ENCODE measurements at places on chromosomes 2 and 18. TPM values are rescaled to one million over a fixed set of nuclear protein-coding genes. Genes with fewer than 3 reads are reported as not detected.

DNA sequence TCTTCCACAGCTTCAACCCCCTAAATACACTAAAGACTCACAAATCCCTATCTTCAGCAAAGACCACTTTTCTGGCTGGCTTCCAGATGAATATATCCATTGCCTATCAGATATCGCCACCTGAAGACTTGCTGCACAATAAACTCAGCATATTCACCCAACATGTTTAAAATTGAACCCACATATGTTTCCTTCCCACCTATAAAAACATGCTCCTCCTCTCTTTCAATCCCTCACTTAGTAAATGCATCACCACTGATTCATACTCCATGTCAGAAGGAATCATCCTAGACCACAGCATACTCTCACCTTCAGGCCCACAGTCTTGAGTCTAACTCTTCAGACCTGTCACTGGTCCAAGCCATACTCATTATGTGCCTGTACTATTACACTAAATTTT lies 5.3 kb downstream of the SPC25 start:
- no peaks in the 10 kb centered on the region for H3K4me1 ChIP-seq
- no peaks in the 10 kb centered on the region for H3K27me3 ChIP-seq
- no peaks in the 10 kb centered on the region for H3K36me3 ChIP-seq
- no peak for DNase-seq
- no peak overlapping the region for H3K4me3 ChIP-seq

DNA sequence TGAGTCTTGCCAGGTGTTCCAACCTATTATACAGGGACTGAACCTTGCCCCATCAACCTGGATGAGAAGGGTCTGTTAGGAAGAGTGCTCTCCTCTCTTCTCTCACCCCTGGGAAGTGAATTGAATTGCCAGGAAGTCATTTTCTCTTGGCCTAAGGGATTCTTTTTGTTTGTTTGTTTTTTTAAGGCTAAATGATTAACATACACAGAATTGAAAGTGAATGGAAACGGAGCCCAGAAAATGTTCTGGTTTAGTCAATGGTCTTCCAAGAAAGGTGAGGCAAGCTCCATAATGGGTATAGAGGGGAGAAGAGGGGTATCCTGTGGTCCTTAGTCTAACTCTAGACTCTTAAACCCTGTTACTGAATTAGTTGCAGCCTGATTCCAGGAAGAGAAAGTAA lies 189.1 kb downstream of the FSHR start:
- no peak overlapping the region for H3K27ac ChIP-seq
- H3K4me3 ChIP-seq, result no peak overlapping the region
- H3K27me3 ChIP-seq, result peaks cover 3% of the 10 kb centered on the region
- H3K36me3 ChIP-seq, result no peaks in the 10 kb centered on the region

- H3K27me3 ChIP-seq, result no peaks in the 10 kb centered on the region
- DNase-seq, result no peak
- no peaks in the 10 kb centered on the region for H3K4me1 ChIP-seq
- no peak overlapping the region for H3K27ac ChIP-seq
- H3K36me3 ChIP-seq, result peaks cover 2% of the 10 kb centered on the region
- H3K4me3 ChIP-seq, result no peak overlapping the region
Observed at GRCh38 chr2:182763311-182763912, 47.4 kb downstream of the DNAJC10 start.

DNA sequence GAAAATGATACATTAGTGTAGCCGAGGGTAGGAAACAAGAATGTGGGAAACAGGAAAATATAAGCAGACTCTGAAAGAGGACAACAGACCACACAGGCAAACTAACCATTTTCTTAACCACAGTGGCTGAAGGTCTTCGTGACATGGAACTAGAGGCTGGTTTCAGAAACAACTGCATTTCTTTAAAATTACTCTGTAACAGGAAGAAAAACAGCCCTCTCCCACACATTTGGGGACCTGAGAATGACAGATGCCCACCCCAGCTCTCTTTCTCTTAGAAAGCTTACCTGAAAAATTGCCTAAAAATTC lies 13.8 kb upstream of the SLC25A52 start:
- no peak for DNase-seq
- H3K27ac ChIP-seq, result no peak overlapping the region
- no peaks in the 10 kb centered on the region for H3K4me1 ChIP-seq
- no peaks in the 10 kb centered on the region for H3K36me3 ChIP-seq
- H3K27me3 ChIP-seq, result no peaks in the 10 kb centered on the region

DNA sequence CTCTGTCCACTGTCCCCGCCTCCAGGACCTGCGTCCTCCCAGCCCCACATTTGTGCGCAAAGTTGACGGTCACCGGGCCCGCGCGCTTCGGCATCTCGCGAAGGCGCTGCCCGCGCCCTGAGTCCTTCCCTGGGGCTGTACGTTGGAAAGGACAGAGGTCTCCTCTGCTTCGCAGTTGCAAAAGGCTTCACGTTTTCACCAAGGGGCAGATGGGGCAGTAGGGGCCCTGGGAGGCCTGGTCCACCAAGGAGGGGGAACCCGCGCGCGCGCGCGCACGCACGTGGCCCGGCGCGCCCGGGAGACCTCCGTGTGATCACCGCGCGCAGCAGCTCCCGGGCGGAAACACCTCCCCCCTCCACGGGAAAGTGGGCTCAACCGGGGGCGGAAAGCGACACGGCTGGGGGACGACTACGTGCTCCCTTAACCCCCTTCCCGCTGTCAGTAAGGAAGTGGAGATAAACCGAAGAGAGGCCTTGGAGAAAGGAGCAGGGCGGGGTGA lies 21.9 kb downstream of the TEX44 start:
- no peaks in the 10 kb centered on the region for H3K36me3 ChIP-seq
- peak overlapping the region; percentile 98 for H3K27ac ChIP-seq
- H3K27me3 ChIP-seq, result no peaks in the 10 kb centered on the region
- no peaks in the 10 kb centered on the region for H3K4me1 ChIP-seq
- DNase-seq, result peak; percentile 90

SKA1 gene
- total RNA-seq, result 0.52 TPM

- no peaks in the 10 kb centered on the region for H3K27me3 ChIP-seq
- no peak for DNase-seq
- H3K36me3 ChIP-seq, result no peaks in the 10 kb centered on the region
- H3K4me1 ChIP-seq, result no peaks in the 10 kb centered on the region
- H3K4me3 ChIP-seq, result no peak overlapping the region
- H3K27ac ChIP-seq, result no peak overlapping the region
Observed at GRCh38 chr2:31729442-31730092, 148.8 kb upstream of the SRD5A2 start.

DNA sequence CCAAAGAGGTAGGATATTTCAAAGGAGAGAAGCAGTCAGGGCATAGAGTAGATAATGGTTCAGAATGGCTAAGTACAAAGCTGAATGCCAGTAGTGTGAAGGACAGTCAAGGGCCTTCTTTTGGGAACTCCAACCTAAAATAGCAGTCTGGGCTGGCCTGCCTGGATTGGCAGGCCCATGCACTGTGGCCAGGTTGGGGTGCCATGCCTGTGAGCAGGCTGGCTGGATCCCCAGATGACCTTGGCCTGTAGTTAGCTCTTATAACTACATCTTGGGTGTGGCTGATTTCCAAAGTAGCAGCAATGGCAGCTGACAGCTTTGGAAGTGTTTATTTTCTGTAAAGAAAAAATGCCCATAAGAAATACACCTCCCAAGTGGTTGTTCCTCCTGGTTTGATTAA lies 51.5 kb upstream of the ITGB6 start:
- no peaks in the 10 kb centered on the region for H3K36me3 ChIP-seq
- no peak for DNase-seq
- no peak overlapping the region for H3K4me3 ChIP-seq
